HTR-8/SVneo (cell line): ENCODE measurements at places on chromosomes 11 and 22.

GRCh38 chr11:133865466-133865865 lies 20.2 kb upstream of the SPATA19 start:
- DNase-seq: no peak

- peak; percentile 69 for DNase-seq
These were observed 33.8 kb upstream of the SLC35C1 start for GRCh38 chr11:45771193-45771565.

- DNase-seq: no peak
These were observed 2.0 kb upstream of the SYT12 start for GRCh38 chr11:67020949-67021348.

GRCh38 chr11:68610452-68611116 lies 73.8 kb upstream of the GAL start:
- DNase-seq: no peak

GRCh38 chr22:22125028-22125578 lies 119.5 kb upstream of the VPREB1 start:
- DNase-seq: no peak

GRCh38 chr11:22477312-22477711 lies 139.1 kb downstream of the SLC17A6 start:
- no peak for DNase-seq

DNA sequence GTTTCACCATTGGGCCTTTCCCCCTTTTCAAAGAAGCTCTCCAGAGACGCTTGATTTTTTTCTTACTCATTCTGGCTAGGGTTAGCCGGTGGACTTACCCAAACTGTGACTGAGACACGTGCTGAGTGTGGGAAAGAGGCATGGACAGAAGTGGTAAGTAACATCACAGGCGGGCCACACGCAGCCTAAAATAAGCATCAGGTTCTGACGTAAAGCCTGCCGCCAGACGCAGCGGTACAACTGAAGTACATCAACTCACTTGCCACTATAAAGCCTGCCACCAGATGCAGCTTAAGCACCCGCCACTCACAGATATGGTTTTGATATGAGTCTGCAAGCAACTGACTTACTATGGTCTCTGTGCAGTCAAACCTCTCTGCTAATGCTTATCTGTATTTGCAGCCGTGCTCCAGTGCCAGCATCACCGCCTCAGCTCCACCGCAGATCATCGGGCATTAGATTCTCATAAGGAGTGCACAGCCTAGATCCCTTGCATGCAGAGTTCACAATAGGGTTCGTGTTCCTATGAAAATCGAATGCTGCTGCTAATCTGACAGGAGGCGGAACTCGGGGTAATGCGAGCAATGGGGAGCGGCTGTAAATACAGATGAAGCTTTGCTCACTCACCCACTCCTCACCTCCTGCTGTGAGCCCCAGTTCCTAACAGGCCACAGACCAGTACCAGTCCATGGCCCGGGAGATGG lies 58.8 kb downstream of the PHF21B start:
- DNase-seq: no peak

DNA sequence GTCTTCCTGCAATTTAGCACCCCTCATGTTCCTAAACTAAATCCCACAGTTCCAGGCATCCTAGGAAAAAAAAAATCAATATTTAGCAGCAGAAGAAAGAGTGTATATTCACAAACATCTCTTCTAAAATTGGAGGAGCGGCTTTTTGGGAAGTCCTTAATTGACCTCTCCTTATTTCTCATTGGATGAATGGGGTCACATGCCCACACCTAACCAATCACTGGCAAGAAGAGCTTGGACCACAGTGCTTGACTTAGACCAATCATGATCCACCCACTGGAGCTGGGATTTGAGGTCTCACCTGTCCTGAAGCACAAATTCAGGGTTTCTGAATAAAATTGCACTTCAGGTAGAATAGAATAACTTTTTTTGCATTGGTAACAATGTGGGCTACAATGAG lies 16.0 kb downstream of the CD44 start:
- no peak for DNase-seq

GRCh38 chr11:46322759-46323158 lies 24.5 kb upstream of the DGKZ start:
- no peak for DNase-seq

DNA sequence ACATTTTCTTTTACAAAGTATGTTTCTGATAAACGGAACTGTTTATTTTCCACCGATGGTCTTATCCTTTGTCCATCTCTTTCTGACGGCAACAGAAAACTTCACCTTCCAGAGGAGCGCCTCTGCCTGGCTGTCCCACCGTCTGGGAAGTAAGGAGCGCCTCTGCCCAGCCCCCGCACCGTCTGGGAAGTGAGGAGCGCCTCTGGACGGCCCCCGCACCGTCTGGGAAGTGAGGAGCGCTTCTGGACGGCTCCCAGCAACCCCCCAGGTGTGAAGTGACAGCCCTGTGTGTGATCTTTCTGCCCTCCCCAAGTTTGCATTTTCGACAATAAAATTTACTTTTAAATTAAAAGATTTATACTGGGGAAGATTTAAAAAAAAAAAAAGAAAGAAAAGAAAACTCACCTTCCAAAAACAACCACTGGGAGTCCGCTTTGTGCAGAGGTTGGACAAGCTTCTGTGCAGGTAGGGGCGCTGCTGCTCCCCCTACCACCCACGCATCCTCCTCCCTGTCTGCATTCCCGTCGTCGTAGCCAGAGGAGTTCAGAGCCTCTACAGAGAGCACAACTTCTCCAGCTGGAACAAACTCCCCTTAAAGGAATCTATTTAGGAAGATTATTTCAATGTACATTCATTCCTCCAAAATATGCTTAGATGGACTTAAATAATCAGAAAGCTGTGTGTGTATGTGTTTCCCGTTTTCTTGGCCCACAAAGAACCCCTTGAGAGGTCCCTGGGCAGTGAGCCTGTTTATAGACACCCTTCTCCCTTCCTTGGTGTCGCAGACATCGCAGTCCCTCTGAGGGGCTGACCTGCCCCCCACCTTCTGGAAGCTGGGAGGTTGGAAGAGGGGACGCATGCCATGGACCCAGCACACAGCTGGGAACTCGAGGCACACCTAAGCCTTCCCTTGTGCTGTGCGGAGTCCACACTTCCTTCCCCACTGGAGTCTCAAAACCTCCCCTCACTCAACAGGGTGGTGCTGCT lies 849 bp upstream of the APOBEC3B start:
- peak; percentile 53 for DNase-seq

GRCh38 chr11:68839911-68840641 lies 1.6 kb downstream of the CPT1A start:
- no peak for DNase-seq

DNA sequence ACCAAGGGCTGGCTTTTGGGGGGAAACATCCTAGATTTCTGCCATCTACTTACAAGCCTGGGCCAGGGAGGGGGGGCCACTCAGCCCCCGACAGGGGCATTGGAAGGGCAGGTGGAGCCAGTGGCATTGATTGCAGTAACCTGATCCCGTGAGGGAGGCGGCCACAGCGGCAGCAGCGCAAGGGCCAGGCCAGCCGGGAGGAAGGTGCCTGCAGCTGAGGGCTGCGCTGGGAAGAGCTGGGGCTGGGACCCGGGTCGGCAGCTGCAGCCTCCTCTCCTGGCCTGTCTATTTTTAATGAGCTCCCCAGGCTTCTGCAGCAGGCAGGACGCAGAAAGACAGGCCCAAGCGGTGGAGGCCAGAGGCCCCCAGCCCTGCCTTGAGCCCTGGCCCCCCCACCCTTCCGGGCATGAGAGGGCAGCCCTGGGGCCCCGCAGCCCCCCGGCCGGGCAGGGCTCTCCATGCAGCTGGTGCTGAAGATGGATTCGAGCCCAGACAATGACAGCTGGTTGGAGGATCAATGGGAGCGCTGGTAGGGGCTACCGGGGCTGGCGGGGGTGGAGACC lies 10.6 kb downstream of the FREY1 start:
- DNase-seq: peak; percentile 42
